ENCODE measurements at places on chromosomes 6 and 20.

GRCh38 chr20:24181151-24181550, 192.6 kb upstream of the GGTLC1 start:
- DNase-seq, result no peak

DNA sequence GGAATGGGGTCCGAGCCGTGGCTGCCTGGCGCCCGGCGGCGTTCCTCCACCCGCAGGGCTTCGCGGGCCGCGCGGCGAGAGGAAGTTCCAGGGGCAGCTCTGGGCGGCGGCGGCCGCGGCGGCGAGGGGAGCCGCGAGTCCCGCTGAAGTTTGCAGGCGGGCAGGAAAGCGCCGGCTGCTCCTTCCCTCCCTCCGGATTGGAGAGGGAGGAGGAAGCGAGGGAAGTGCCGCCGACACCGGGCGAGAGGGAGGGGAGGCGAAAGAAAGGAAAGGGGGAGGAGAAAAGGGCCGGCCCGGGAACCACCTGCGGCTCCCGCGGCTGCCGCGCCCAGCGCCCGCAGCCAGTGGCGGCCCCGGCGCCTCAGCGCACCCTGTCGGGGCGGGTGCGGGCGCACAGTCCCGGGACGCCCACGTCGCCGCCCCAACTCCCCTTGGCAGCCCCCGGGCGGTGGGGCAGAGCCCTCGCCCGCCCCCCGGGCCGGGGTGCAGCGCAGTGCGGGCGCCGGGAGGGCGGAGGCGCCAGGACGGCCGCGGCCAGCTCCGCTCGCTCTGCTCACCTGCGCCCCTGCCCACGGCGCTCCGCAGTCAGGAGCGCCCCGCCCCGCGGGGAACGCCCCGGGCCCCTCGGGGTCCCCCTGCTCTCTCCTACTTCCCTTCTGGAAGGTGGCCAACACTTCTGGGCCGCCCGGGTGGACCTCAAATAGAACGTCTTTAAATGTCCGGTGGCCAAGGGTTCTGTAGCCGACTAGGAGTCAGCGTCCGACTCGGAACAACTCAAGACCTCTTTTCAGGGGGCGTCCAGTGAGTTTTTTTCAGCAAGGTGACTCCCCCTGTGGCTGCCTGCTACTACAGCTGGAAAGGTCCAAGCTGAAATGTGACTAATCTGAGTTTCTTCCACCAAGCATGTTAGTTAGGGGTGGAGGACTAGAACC, 80.3 kb upstream of the CCDC28A start:
- DNase-seq, result peak; percentile 68

- DNase-seq, result no peak
Measured at GRCh38 chr20:61257611-61258010, 5.5 kb downstream of the CDH4 start.

DNA sequence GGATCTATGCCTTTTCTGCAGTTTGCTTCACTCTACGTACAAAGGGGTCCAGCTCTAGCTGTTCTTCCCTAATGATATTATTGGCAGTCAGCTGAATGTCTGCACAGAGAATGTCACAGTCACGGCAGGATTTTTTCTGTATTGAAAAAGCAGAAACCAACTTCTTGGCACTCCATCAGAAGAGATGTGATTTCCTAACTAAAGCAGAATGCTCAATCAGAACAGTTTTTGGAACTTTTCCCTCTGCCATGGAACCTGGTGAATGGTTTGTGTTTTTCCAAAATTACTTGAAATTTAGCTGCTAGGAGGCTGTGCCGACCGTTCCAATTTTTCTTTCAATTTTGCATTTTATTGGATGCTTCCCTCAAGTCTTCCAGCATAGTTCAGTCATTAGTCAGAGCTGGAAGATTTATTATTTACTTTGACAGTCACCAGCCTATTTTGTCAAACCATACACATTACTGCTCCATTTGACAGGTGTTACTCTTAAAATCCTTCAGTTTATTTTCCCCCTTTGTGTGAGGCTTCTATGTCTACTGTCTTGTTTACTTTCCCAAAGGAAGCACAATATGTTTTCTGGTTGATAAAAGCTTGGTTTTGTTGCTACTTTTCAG, 259.6 kb upstream of the EPHA7 start:
- DNase-seq, result no peak

DNA sequence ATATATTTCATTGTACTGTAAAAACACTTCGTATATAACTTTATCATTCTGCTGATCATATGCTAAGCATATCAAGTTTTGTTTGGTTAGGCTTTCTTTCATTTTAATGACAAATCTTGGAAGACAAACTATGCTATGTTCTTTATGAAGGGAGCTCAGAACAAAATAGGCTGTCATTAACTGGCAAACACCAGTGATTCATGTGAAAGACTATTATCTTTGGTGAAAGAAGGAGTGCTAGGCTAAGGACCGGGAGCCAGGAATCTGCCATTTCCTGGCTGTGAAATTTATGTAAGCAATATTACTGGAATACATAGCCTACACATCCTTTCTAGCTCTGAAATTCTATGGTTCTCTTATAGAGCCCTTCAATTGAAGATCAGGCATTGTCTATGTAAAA, 136.2 kb upstream of the CCN2 start:
- no peak for DNase-seq

DNA sequence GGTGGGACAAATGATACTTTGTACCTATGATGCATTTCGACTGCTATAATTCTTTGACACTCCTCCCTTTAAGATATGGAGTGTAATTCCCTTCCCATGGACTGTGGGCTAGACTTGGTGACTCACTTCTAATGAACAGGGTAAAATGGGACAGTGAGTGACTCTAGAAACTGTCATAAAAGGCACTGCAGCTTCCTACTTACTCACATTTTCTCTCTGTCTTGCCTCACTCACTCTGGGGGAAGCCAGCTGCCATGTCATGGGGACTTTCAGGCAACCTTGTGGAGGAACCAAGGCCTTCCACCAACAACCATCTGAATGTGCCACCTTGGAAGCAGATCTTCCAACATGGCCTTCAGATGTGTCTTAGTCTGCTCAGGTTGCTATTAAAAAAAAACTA, 12.9 kb upstream of the GFOD1 start:
- no peak for DNase-seq

GRCh38 chr6:11094941-11095340, 1.3 kb downstream of the SMIM13 start:
- DNase-seq, result no peak

DNA sequence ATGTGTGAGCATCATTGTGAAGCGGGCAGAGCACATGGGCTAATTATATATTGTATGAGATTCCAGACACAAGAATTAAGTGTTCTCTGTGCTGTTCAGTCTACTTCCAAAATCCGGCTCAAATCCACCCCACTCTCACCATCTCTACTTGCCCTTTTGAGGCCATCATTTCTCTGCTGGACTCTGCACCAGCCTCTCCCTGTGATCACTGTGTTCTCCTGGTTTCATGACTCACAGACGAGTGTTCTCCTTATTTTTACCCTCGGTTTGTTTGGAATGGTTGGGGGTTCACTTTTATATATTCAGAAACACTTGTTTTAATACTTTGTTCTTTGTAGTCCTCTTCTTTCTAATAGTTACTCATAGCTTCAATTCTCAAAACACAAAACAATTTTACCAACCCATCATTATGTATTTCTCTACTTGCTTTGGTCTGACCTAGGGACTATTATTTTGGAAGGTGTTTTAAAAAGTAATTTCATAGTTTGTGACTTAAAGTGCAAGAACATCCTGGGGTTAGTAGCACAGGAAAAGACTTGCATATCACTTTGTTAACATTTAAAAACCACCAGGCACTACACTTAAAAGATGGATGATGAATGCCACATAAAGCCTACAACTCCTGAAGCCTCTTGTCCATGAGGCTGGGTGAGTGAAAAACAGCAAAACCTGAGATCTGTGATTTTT, 82.7 kb downstream of the UST start:
- no peak for DNase-seq

- DNase-seq, result no peak
Measured at GRCh38 chr20:1478566-1478965, 11.9 kb upstream of the NSFL1C start.

DNA sequence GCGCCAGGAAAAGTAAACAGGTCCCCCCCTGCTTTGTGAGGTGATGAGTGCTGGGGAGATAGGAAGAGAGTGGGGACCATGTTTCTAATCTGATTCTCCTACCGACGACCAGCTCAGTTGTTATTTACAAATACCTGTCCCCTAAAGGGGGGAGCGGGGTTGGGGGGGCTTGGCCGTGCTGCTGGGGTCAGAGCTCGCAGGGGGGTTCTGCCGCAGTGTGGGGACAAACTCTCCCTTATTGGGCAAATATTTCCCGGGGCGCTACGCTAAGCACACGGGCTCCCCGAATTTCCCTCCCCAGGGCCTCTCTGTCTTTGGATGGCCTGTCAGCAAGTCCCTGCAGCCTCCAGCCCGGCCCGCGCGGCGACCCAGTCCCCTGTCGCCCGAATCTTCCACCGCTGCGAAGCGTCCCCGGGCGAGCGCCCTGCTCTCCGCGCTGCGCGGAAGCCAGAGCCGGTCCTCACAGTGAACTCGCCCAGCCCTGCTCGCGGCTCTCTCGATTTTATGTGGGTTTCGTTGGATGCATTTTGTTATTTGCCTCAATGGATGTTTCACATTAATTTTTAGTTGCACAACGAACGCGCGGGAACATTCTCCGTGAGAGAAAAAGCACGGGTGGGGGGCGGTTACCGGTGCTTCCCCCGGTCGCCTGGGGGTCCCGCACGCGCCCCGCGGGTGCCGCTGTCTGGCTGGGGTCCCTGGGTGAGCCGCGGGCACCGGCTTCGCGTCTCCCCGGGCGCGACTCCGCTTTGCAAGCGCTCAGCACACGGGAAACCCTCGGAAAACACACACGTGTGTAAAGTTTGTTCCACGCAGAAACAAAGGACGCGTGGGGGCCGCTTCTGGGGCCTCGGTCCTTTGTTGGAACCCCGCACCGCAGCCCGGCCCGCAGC, 1.5 kb upstream of the STX16 start:
- no peak for DNase-seq

GRCh38 chr6:8219352-8219943, 117.1 kb upstream of the EEF1E1 start:
- peak; percentile 10 for DNase-seq

- DNase-seq, result no peak
Measured at GRCh38 chr20:55579802-55580201, 425.5 kb downstream of the CBLN4 start.

DNA sequence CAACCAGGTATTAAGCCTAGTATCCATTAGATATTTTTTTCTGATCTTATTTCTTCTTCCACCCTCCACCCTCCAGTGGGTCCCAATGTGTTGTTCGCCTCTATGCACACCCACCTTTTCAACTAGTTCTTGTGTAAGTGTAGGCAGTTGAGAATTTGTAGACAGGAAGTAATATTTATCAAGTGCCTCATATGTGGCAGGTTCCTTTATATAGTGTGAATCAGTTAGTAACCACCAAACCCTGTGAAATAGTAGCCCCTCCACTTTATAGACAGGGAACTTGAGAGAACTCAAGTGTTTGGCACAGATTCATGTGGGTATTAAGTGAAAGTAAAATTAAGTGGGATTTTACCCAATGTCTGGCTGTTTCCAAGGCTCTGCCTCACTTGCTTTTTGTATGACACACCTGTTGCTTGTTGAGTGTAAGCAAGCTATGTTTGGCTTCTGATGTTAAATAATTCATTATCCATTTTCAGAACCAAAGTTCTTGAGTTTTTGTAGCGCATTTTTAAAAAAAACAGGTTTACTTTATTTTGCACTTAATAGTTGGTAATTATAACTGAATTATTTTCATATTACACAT, 24.8 kb downstream of the AFDN start:
- no peak for DNase-seq

DNA sequence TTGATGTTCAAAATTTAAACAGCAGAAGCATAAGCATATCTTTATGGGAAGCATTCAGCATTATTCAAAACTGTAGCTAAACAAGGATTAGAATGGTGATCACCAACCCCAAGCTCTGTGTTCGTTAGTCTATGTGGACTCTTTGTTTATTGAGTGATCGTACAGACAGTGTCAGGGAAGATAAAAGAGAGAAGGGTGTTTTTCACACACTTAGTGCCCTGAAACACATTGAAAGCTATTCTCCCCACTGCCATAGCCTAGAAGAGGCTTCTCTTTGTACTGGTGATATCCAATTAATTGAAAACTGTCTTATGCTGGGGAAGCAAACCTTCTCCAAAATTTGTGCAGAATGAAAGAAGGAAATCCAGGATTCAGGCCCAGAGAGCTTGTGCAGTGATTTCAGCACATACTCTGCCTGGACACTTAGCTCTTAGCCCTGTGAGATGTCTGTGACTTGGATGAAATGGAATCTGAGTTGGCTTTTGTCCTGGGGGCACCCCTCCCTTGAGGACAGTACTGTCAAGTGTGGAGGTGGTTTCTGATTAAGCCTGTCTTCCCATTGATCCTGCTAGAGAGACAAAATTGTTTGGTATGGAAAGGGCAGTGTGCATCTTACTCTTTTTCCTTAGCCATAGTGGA, 125.7 kb upstream of the MTHFD1L start:
- no peak for DNase-seq

GRCh38 chr6:47439348-47439668, 38.3 kb upstream of the CD2AP start:
- no peak for DNase-seq

DNA sequence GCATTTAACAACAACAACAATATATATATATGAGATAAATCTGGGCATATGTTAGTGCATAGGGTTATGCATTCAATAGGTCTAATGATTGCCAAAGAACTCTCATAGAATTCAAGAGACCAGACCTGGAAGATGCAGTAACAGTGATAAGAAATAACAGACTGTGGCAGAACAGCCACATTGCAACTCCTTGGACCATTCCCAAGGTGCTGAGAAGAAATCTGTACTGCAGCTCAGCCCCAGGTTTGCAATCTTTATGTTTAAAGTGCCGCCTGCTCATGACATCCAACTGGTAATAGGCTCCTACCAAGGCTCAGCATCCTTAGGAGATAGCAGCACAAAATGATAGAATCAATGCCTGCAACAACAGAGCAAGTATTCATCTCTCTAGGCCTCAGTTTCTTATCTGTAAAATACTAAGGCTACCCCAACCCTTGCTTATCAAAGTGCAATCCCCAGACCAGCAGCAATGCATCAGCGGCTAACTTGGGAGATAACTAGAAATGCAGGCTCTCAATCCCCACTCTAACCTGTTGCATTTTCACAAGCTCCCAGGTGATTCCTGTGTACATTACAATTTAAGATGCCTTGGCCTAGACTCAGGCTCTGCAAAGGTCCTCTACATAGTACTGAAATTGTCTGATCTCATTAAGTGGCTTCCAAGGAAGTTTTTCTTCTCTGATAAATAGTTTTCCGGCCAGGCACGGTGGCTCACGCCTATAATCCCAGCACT, 30.6 kb upstream of the PIM1 start:
- no peak for DNase-seq

- no peak for DNase-seq
Measured at GRCh38 chr6:158010591-158011477, 29.2 kb downstream of the SYNJ2 start.

GRCh38 chr20:19833395-19833794, 75.3 kb downstream of the RIN2 start:
- DNase-seq, result no peak
